ENCODE measurements at places on chromosomes 5 and 9.

DNA sequence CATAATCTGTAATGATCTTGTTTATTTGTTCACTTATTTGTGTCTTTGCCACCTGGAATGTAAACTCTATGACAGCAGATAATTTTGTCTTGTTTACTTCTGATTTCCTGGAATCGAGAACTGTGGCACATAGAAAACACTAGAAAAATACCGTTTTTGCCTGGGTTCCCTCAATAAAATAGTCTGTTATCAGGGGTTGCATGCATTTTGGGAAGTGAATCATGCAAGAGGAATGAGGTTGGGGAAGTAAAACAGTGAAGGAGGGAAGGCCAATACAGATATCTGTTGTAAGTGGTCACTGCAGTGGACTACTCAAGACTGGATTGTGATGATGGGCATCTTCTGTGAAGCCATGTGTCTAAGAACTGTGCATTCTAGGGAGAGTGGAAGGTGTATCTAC is 45.2 kb upstream of the IL6ST start:
- DNase-seq: no peak

GRCh38 chr5:82639393-82640144 is 361.4 kb upstream of the RPS23 start:
- no peak for DNase-seq

GRCh38 chr5:139492700-139493192 is 10.2 kb upstream of the STING1 start:
- no peak for DNase-seq

DNA sequence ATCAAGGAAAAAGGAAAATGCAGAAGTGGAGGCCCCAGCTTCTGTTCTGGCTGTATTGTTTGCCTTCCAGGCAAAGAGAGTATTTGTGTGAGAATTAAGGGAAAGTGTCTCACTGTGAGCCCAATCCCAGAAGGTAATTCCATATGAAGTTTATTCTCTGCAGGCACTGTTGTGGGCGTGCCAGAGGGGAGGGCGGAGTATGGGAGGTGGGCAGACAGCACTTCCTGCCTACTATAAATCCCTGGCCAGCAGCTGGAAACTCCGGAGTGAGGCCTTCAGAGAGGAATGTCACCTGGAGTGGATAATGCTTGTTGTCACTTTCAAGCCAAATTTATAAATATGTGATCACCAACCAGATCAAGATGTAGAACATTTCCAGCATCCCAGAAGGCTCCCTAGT is 209.5 kb downstream of the ARHGAP26 start:
- no peak for DNase-seq

- no peak for DNase-seq
Observed at GRCh38 chr5:79771387-79771786, 81.8 kb downstream of the CMYA5 start.

GRCh38 chr9:120399940-120400339 is 180.0 kb downstream of the CDK5RAP2 start:
- no peak for DNase-seq

DNA sequence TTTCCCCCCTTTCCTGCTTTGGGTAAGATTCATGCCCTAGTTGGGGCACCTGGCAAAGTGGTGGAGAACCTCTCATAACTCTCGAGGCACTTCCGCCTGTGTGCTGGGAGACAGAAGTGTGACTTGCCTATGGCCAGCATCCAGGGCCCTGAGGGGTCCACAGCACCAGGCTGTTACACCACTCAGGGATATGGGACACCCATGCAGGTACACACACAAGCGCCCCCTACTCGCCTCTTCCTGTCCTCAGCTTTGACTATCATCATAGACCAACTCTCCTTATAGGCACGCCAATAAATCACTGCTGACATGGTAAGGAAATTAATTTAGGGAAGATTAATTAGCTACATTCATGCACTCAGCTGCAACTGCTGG is 45.4 kb downstream of the SHB start:
- DNase-seq: no peak
